Stimulated activated CD8-positive, alpha-beta memory T cell treated with anti-CD3 and anti-CD28 coated beads, Interleukin-15, amount 100 ng/mL, for 48 hours (primary cell): ENCODE measurements at places on chromosomes 2 and 18.

GRCh38 chr2:57461624-57462023 is 585.0 kb upstream of the VRK2 start:
- no peak for DNase-seq

GRCh38 chr2:143397884-143398614 is 268.8 kb downstream of the ARHGAP15 start:
- DNase-seq = no peak

DNA sequence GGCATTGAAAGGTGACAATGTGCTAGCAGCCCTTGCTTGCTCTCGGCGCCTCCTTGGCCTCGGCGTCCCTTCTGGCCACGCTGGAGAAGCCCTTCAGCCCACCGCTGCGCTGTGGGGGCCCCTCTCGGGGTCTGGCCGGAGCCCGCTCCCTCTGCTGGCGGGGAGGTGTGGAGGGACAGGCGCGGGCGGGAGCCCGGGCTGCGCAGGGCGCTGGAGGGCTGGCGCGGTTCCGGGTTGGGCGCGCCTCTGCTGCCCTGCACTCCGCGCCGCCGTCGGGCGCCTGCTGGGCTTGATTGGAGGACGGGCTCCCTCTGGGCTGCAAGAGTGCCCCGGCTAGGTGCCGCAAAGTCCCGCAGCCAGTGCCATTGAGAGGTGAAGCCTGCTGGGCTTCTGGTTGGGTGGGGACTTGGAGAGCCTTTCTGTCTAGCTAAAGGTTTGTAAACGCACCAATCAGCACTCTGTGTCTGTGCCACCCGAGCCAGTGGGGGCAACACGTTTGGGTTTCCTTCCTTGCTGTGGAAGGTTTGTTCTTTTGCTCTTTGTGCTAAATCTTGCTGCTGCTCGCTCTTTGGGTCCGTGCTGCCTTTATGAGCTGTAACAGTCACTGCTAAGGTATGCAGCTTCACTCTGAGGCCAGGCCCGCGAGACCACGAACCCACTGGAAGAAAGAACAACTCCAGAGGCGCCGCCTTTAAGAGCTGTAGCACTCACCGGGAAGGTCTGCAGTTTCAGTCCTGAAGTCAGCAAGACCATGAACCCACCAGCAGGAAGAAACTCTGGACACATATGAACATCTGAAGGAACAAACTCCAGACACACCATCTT is 14.8 kb upstream of the IMP4 start:
- no peak for DNase-seq

DNA sequence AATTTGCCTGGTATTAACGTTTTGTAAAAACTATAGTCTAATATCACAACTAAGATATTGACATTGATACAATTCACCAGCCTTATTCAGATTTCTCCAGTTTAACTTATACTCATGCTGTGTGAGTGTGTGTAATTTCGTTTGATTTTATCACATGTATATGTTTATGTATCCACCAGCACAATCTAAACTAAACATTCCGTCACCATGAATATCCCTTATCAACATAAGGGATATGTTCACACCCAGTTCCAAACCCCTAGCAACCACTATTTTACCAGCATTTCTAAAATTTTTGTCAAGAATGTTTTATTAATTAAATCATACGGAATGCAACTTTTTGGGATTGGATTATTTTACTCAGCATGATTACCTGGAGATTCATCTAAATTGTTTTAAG is 450.3 kb downstream of the FBXO15 start:
- no peak for DNase-seq

GRCh38 chr2:205683502-205684367 is 1.4 kb downstream of the NRP2 start:
- DNase-seq = no peak

GRCh38 chr2:109177635-109178034 is 48.6 kb downstream of the SH3RF3 start:
- DNase-seq = no peak

GRCh38 chr2:229179628-229180027 is 91.5 kb downstream of the PID1 start:
- DNase-seq = no peak

- DNase-seq = no peak
Observed at GRCh38 chr2:34373586-34374233, 774.6 kb upstream of the FAM98A start.

GRCh38 chr2:98477506-98477905 is 32.8 kb downstream of the INPP4A start:
- no peak for DNase-seq

DNA sequence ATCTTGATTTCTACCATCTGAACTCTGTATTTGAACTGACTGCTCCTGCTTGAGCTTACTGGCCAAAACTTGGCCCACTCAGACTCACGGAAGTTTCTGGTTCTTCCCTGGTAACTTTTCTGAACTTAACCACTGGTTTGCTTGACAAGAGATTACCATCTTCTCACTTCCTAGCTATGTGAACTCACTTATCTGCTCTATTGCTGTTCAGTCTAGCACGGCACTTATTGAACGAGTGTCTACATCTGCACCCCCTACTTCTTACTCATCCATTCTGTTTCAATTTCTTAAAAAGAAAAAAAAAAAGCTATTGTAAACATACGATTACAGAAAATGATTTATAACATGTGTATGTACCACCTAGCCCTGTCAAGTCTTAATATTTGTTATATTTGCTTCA is 9.0 kb downstream of the CKAP2L start:
- no peak for DNase-seq

DNA sequence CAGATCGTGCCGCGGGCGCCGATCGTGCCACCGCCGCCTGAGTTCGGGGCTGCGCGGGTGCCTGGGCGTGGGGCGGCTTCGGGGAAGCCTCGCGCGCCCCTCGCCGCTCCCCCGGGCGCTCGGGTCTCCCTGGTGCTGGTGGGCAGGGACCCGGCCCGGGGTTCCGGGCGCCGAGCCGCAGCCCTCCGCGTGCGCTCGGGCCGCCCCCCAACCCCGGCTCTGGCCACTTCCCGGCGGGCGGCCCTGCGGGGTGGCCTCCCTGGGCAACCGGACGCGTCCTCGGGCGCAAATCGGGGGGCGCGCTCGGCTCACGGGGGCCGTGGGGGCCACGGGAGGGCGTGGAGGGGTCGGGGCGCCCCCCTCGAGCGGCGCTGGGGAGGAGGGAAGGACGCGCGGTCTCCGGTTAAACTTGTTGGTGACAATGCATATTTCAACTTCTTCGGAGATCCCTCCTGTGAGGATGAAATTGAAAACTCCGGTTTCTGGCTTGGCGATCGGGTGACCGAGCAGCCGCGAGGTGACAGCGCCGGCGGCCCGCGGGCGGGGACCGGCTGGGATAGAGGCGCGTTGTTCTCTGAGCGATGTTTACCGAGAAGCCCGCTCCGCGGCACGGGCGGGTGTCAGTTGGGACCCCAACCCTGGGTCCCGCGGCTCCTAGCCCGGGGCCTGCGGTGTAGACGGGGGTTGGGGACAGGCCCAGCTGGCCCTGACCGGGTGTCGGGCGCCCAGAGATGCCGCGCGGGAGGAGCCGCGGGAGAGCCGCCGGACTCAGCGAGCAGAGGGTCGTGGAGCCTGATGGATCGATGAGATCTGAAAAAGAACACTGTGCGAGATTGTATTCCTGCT is 676 bp downstream of the SH3BP4 start:
- no peak for DNase-seq

- no peak for DNase-seq
Observed at GRCh38 chr18:148841-149240, 9.5 kb upstream of the USP14 start.

GRCh38 chr2:219752726-219753125 is 125.3 kb downstream of the SLC4A3 start:
- DNase-seq = no peak

- DNase-seq = no peak
Observed at GRCh38 chr2:188326290-188326668, 34.6 kb downstream of the GULP1 start.

DNA sequence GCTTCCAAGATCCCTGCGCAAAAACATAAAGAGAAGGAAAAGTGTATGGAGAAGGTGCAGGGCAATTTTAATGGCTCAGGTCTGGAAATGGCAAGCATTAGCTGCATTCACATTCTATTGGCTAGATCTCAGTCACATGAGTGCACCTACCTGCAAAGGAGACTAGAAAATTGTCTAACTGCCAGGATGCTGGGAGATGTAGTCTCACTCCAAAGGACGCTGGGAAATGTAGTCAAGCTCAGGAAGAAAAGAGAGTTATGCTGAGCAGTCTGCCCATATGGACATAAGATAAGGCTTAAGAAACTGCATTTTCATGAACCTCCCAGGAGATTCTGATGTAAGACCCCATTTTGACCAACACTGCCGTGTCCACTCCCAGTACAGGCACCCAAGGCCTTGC is 9.5 kb upstream of the KLHL29 start:
- no peak for DNase-seq

- no peak for DNase-seq
Observed at GRCh38 chr18:3578621-3579020, 128.6 kb downstream of the TGIF1 start.
